Naive thymus-derived CD4-positive, alpha-beta T cell (primary cell): ENCODE measurements at places on chromosomes 4 and X. TPM values are rescaled to one million over a fixed set of nuclear protein-coding genes. Genes with fewer than 3 reads are reported as not detected.

Gene GAGE1
- not detected for total RNA-seq

- DNase-seq = no peak
- no peaks in the 10 kb centered on the region for H3K27me3 ChIP-seq
- no peak overlapping the region for H3K27ac ChIP-seq
These were observed 2042.2 kb downstream of the ARAP2 start for GRCh38 chr4:34202154-34202553.

DNA sequence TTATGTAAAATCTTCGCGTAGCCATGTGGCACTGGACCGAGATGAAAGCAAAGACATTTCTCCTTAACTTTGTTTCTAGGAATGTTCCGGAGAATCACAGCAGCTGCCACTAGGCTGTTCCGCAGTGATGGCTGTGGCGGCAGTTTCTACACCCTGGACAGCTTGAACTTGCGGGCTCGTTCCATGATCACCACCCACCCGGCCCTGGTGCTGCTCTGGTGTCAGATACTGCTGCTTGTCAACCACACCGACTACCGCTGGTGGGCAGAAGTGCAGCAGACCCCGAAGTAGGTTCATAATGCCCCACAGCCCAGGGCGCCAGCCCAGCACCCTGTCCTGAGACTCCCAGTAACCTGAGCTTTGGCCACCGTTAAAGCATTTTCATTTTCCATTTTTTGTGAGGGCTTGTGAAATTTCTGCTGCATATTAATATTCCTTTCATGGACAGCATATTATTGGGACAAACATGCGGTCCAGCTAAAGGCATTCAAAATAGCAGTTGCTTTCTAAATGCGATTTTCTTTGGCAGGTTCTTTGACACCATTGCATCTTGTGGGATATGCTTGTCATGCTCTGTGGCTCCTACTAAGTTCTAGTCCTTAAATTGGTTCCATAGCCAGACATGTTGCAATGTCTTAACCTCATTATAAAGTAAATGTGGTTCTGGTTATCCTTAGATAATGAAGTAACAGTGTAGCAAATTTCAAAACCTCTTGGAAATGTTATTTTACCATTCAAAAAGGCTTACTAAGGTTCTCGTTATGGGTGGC, 49.1 kb upstream of the MSANTD1 start:
- H3K4me3 ChIP-seq = no peak overlapping the region
- H3K36me3 ChIP-seq = no peaks in the 10 kb centered on the region

GRCh38 chrX:4787971-4788370, 1074.5 kb upstream of the PRKX start:
- H3K4me1 ChIP-seq = no peaks in the 10 kb centered on the region
- no peaks in the 10 kb centered on the region for H3K36me3 ChIP-seq
- H3K27ac ChIP-seq = no peak overlapping the region

- H3K27me3 ChIP-seq = no peaks in the 10 kb centered on the region
- H3K4me3 ChIP-seq = no peak overlapping the region
- no peak for DNase-seq
- H3K36me3 ChIP-seq = no peaks in the 10 kb centered on the region
- no peaks in the 10 kb centered on the region for H3K4me1 ChIP-seq
These were observed 74.4 kb downstream of the SOWAHB start for GRCh38 chr4:76823495-76823894.

- no peak for DNase-seq
- no peaks in the 10 kb centered on the region for H3K36me3 ChIP-seq
- no peaks in the 10 kb centered on the region for H3K4me1 ChIP-seq
- no peak overlapping the region for H3K4me3 ChIP-seq
- no peaks in the 10 kb centered on the region for H3K27me3 ChIP-seq
These were observed 137.5 kb downstream of the PALLD start for GRCh38 chr4:168634276-168634802.

DNA sequence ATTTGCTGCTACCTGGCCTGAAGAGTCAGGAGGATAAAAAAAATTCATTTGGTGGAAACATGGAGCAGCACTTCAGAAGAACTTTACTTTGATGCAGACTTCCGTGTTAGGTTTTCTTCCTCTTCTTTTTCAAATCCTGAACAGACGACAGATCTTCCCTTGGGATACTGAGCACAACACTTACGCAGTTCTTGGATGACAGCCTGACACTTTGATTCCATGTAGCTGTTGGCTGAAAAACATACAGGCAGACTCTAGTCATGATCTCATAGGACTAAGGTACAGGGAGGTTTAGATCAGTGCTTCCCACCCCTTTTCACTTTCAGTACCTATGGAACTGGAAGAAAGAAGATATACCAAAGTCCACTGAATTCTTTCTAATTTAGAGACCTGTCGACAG, 9.2 kb downstream of the CMC4 start:
- H3K27me3 ChIP-seq = no peaks in the 10 kb centered on the region
- no peaks in the 10 kb centered on the region for H3K36me3 ChIP-seq
- DNase-seq = no peak
- peaks cover 5% of the 10 kb centered on the region for H3K4me1 ChIP-seq
